Aorta (tissue), 5 donors: ENCODE measurements at places on chromosomes 6 and 20. TPM values are rescaled to one million over a fixed set of nuclear protein-coding genes. Genes with fewer than 3 reads are reported as not detected.

Gene TFAP2D
- total RNA-seq = not detected

Gene ME1
- total RNA-seq = 10.9 TPM

Gene TREM2
- 8.1 TPM for total RNA-seq

Gene L3MBTL3
- total RNA-seq = 14.1 TPM

Gene PBOV1
- not detected for total RNA-seq

Gene PRPF6
- total RNA-seq = 59.1 TPM

Gene PHACTR3
- total RNA-seq = 0.27 TPM

Gene KCNG1
- 0.39 TPM for total RNA-seq

Gene PPP1R16B
- 17.6 TPM for total RNA-seq

Gene CRISP2
- total RNA-seq = not detected

Gene HSPA12B
- 10.8 TPM for total RNA-seq

Gene KIF13A
- 89.2 TPM for total RNA-seq

Gene TXLNB
- total RNA-seq = 3.4 TPM

Gene MEP1A
- total RNA-seq = not detected

Gene MAD2L1BP
- total RNA-seq = 13.6 TPM

Gene EDN3
- not detected for total RNA-seq

Gene BPIFA3
- not detected for total RNA-seq

Gene C6orf132
- total RNA-seq = 1.7 TPM

Gene RAD21L1
- not detected for total RNA-seq

Gene TCFL5
- total RNA-seq = 4.9 TPM
